Stimulated activated CD4-positive, alpha-beta T cell treated with anti-CD3 and anti-CD28 coated beads, Interleukin-1b, Interleukin-23, amount 100 ng/mL, for 48 hours (primary cell): ENCODE measurements at places on chromosomes 2 and 18.

DNA sequence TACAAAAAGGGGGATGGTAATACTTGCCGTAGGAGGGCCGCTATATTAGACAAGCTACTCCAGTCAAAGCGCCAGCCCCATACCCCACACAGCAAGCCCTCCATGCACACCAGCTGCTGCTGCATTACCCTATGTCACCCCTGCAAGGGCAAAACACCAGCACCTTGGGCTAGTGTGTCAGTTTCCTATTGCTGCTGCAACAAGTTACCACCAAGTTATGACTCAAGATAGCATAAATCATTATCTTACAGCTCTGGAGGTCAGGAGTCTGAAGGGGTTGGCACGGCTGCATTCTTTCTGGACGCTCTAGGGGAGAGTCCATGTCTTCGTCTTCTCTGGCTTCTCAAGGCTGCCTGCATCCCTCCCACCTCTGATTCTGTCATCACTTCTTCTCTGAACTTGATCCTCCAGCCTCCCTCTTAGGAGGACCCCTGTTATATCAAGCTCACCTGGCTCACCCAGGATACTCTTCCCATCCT lies 88.6 kb upstream of the ACAA2 start:
- DNase-seq, result no peak

GRCh38 chr2:71743995-71744675 lies 290.8 kb downstream of the DYSF start:
- DNase-seq, result no peak

- DNase-seq, result no peak
Observed at GRCh38 chr18:10006311-10006893, 92.6 kb downstream of the VAPA start.

- DNase-seq, result no peak
Observed at GRCh38 chr2:168380500-168380899, 75.6 kb upstream of the CERS6 start.

- no peak for DNase-seq
Observed at GRCh38 chr2:154455166-154455565, 243.3 kb upstream of the KCNJ3 start.

- no peak for DNase-seq
Observed at GRCh38 chr2:236904389-236905263, 181.1 kb upstream of the COPS8 start.

DNA sequence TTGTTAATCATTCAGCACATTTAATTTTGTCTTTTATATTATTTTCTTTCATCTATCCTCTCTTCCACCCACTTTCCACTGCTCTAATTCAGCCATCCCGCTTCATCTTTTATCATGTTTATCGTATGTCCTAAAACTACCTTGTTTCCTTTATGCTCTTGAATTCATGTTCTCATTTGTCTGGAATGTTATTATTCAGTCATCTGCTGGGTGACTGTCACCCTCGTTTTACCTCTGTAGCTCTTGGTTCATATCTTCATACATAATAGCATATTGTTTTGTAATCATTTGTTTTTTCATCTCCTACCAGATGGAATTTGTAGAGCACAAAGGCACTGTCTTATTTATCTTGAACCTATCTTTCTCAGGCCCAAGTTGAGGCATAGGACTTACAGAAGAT lies 37.0 kb downstream of the SMCHD1 start:
- DNase-seq, result no peak

GRCh38 chr2:32484937-32485336 lies 128.1 kb downstream of the BIRC6 start:
- no peak for DNase-seq

- DNase-seq, result no peak
Observed at GRCh38 chr2:47554311-47554905, 151.5 kb downstream of the MSH2 start.

DNA sequence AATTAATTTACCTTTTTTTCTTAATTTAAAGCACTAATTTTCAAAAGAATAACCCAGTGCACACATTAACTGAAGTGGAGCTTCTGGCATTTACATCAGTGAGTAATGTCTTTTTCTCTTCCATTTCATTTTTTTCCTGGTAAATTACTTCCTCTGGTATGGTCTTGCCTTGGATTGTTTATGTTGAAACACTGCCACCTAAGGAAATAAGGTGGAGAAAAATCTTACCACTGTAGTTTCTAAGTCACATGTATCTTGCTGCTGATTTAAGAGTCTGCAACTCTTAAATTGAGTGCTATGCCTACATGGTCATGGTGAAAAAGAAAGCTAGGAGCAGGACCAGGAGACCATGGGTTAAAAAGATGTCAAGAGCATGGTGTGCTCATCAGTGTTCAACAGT lies 51.0 kb downstream of the TTC27 start:
- DNase-seq, result no peak

DNA sequence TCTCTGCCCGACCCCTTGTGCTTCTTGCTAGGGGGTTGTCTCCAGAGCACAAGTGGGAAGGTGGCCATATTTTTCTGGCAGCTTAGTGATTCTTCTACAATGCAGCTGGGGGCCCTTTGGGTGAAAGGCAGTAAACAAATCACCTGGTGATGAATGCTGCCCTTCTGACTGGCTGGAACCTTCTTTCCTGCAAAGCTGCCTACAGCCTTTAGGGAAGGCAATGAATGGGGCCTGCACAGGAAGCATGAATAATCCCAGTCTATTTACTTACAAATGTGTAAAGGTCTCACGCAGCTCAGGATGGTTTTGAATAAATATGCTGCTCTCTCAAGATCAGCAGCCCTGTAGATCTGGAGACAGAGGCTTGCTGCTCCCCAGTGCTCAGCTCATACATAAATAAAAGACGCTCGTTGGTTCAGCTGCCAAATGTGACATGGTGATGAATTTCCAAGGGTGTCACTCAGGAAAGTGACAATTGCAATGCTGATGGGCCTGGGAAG lies 289.2 kb downstream of the TDRD15 start:
- no peak for DNase-seq

DNA sequence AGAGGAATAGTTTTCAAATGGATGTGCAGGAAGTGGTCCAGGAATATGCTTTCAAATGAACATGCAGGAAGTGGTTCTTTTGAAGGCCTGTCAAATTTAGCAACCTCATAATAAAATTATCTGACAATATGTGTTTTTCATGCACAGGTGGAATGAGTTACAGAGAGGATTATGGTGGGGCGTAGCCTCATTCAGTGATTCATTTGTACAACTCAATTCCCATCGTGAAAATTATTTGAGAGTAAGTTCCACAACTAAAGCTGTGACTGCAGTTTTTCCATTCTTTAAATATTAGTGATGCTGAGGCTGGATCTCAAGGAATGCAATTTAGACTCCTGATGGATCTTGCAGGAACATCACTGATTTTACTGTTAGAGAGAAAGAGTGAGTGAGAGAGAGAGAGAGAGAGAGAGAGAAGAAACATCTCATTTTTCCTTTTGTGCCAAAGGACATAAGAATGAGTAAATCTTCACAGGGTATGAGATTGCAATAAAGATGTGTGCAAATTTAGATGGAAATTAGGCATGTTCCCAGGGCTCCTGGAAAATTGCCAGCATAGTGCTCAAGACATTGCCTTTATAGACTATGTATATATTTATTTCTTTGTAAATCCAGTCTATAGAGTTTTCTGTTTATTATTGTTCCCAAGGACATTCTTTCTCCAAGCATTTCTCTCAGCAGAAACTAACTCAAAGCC lies 394.9 kb upstream of the ZEB2 start:
- DNase-seq, result no peak

- no peak for DNase-seq
Observed at GRCh38 chr2:224966613-224967012, 75.7 kb downstream of the DOCK10 start.

- peak; percentile 68 for DNase-seq
Observed at GRCh38 chr2:172461591-172462372, 34.4 kb downstream of the ITGA6 start.
